Pancreas (tissue), 10 donors: ENCODE measurements at places on chromosomes 11 and 22. TPM values are rescaled to one million over a fixed set of nuclear protein-coding genes. Genes with fewer than 3 reads are reported as not detected.

The MS4A12 gene
- not detected for total RNA-seq

The SLC22A8 gene
- not detected for total RNA-seq

- no peak for DNase-seq
These were observed 87.8 kb upstream of the TOP3B start for GRCh38 chr22:22070371-22070824.

DNA sequence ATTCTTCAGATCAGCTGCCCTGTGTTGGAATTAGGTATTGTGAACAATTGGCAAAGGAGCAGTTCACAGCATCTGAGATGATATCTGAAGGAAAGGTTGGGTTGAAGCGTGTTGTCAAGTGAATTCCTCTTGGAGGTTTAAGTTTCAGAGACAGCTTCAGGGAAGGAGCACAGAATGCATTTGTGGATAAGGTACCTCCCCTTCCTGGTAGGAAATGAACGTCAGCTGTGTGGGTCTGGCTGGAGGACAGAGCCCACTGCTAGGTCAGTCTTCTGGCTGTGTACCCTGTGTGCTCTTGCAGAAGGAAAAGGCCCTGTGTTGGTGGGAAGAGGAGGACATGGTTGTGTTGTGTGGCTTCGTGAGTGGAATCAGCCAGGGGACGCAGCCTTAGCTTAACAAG is 88.1 kb upstream of the GAL start:
- DNase-seq = no peak

The WNT7B gene
- total RNA-seq = 0.49 TPM

GRCh38 chr11:110886288-110886970 is 174.2 kb upstream of the ARHGAP20 start:
- DNase-seq = no peak

- no peak for DNase-seq
These were observed 24.7 kb downstream of the DSCAML1 start for GRCh38 chr11:117772360-117772759.

DNA sequence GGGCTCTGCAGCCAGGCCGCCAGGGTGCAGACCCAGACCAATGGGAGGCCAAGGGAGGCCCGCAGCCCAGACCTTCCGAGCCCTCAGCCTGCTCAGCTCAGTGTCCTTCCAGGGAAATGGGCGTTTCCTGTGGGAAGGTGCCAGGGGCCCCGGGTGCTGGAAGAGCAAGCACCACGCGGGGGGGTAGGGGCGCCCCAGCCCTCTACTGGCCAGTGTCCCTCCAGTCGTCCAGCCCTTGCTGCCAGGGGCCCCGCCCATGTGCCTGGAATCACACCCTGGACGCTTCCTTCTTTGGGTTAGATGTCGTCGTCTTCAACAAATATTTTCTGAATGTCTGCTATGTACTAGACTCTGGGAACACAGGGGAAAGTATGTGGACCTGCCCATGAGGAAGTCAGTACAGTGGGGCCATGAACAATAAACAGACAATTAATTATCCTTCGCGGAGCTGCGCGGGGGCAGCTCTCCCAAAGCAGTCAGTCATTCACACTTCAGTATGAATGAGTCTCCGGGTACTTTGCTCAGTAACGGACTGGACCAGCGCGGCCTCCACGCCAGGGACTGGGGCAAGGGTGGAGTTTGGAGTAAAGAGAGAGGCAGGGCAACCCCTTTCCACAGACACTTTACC is 60.2 kb downstream of the CDKN1C start:
- DNase-seq = peak; percentile 62

The FXYD6 gene
- total RNA-seq = 17.2 TPM
